ENCODE measurements at places on chromosomes 6 and 20. TPM values are rescaled to one million over a fixed set of nuclear protein-coding genes. Genes with fewer than 3 reads are reported as not detected.

Gene TRIM15
- not detected for total RNA-seq

Gene LY6G6F
- not detected for total RNA-seq

Gene ACSS2
- total RNA-seq = 24.0 TPM

Gene FERMT1
- not detected for total RNA-seq

Gene TPMT
- total RNA-seq = 6.4 TPM

Gene UBR2
- total RNA-seq = 24.8 TPM

Gene AIF1
- 177 TPM for total RNA-seq

Gene OR2H1
- not detected for total RNA-seq

Gene TBX18
- total RNA-seq = not detected

Gene SMAP1
- 38.7 TPM for total RNA-seq

Gene TSPO2
- not detected for total RNA-seq

Gene BACH2
- 61.3 TPM for total RNA-seq

Gene GHRH
- total RNA-seq = not detected

Gene LPA
- not detected for total RNA-seq

Gene LAMA4
- not detected for total RNA-seq

Gene MMP24
- total RNA-seq = not detected

Gene STMND1
- total RNA-seq = not detected

Gene GFRAL
- total RNA-seq = not detected

Gene FOXQ1
- not detected for total RNA-seq

Gene CRISP3
- not detected for total RNA-seq

Gene ATP6V1G2
- total RNA-seq = 2.5 TPM

Gene KATNA1
- total RNA-seq = 28.6 TPM

Gene SYNDIG1
- not detected for total RNA-seq

Gene DNAH8
- not detected for total RNA-seq

Gene PREX1
- total RNA-seq = 152 TPM

Gene LIME1
- 163 TPM for total RNA-seq

Gene AKAP12
- total RNA-seq = 0.08 TPM

Gene SCUBE3
- total RNA-seq = 0.03 TPM

Gene GINM1
- 18.6 TPM for total RNA-seq

Gene ZNF322
- 9.1 TPM for total RNA-seq

Gene FAM162B
- total RNA-seq = not detected

Gene TNFRSF21
- 0.16 TPM for total RNA-seq

Gene IP6K3
- not detected for total RNA-seq

Gene SERPINB1
- total RNA-seq = 57.1 TPM

Gene BPIFB4
- not detected for total RNA-seq

Gene COMMD7
- total RNA-seq = 68.4 TPM

Gene RFX6
- not detected for total RNA-seq

Gene KCNG1
- not detected for total RNA-seq

Gene RIMS1
- not detected for total RNA-seq

Gene OXT
- total RNA-seq = not detected

Gene GABRR1
- total RNA-seq = not detected
